ENCODE measurements at places on chromosomes 11 and 22.

DNA sequence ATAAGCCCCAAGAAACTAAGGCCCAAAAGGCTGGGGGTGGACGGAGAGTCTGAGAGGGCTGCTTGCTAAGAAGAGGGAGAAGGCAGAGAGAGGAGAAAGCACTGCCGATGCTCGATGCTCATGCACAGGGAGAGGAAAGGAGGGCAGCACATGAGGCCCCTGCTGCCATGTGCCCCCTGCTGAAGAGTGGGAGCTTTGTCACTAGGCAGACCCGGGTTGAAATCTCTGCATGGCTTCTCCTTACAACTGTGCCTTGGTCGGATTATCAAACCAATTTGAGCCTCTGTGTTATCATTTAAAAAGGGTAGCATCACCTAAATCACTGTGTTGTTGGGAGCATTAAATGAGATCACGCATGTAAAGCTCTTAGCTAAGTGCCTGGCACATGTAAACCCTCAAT, 330.5 kb downstream of the NXPE2 start:
- no peak for DNase-seq

DNA sequence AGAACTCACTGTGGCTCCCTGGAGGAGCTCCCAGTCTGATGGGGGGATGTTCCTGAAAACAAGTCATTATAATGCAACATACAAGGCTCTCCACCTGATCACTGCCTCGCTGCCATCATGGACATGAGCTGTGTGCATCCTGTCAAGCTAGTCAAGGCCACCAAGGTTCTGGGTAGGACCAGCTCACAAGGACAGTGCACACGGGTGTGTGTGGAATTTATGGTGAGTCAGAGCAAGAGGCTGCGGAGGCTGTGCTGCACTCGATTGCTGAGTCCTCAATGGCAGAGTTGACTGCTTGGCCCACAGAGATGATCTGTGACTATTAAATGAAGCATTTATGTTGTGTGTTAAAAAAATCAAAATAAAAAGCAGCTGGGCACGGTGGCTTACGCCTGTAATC, 96.6 kb downstream of the SEZ6L start:
- no peak for DNase-seq

DNA sequence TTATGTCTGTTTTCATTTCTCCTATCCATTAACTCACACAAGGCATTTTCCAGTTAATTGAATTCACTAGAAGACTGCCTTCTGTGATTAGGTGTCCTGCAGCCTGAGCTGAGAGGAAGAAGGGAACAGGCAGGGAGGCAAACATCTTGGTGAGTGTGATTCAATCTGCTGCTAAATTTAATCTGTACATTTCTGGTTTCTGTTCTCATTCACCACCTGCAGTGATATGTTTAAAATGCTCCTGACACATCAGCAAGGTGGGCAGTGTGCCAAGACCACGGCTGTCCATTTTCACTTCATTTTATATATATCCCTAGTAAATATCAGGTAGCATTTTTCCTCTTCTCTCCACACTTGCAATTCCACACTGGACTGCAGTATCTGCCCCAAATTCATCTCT, 416.5 kb downstream of the TMEM135 start:
- no peak for DNase-seq

DNA sequence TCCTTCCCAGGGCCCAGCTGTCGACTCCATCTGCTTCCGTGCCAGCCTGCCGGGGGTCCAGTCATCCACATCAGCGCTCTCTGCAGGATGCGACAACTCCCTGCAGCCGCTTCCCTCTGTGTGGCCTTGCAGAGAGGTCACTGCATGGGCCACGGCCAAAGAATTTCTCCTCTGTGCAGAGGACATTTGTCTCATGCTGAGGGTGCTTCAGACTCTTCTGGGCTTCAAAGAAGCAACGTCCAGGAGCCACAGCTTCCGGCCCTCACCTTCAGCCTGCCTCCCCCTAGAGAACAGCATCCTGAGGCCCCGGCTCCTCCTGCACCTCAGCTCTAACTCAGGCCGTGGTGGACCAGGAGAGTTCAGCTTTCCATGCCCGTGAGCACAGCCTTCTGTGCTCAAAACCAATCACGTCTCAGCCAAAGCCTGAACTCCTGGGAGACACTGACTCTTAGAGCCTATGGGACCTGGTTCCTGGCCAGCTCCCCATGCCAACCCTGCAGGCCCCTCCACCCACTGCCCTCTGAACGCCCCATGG, 258.9 kb downstream of the BRD1 start:
- no peak for DNase-seq

- DNase-seq, result peak; percentile 36
These were observed 29.0 kb upstream of the API5 start for GRCh38 chr11:43282607-43283440.

- no peak for DNase-seq
These were observed 6.8 kb downstream of the CCDC188 start for GRCh38 chr22:20143883-20144665.

DNA sequence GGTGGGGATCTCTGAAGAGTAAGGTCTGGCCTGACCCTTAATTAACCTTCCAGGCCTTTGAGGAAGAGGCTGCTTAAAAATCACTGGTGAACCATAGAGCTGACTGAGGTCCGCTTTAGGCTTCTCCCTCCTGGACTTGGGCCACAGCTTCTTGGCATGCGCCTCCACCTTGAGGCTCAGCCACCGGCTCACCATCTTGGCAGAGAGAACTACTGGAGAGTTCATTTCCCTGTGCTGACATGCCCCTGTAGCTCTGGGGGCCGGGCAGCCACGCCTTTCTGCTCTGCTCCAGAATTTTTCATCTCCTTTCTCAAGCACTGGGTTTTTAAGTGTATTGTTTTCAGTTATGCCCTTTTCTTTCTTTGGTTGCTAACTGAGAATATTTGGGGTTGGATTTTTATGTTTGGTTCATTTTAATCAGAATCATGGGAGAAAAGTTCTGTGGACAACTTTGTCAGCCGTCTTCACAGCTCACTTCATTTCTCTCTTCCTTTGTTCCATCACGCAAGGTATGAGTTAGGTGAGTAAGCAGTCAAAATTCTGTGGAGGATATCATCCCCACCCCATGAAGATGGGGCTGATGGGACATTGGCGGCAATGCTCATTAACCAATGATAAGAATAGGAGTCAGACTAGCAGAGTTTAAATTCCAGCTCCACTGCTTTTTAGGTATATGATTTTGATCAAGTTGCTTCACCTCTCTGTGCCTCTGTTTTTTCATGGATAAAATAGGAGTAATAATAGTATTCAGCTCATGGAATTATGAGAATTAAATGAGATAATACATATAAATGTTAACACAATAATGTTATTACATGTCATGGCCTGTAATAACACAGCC, 103.9 kb downstream of the DBX1 start:
- no peak for DNase-seq

GRCh38 chr22:43435851-43436811, 24.3 kb downstream of the MPPED1 start:
- DNase-seq, result no peak

GRCh38 chr22:43537019-43537585, 125.3 kb downstream of the MPPED1 start:
- peak; percentile 23 for DNase-seq

DNA sequence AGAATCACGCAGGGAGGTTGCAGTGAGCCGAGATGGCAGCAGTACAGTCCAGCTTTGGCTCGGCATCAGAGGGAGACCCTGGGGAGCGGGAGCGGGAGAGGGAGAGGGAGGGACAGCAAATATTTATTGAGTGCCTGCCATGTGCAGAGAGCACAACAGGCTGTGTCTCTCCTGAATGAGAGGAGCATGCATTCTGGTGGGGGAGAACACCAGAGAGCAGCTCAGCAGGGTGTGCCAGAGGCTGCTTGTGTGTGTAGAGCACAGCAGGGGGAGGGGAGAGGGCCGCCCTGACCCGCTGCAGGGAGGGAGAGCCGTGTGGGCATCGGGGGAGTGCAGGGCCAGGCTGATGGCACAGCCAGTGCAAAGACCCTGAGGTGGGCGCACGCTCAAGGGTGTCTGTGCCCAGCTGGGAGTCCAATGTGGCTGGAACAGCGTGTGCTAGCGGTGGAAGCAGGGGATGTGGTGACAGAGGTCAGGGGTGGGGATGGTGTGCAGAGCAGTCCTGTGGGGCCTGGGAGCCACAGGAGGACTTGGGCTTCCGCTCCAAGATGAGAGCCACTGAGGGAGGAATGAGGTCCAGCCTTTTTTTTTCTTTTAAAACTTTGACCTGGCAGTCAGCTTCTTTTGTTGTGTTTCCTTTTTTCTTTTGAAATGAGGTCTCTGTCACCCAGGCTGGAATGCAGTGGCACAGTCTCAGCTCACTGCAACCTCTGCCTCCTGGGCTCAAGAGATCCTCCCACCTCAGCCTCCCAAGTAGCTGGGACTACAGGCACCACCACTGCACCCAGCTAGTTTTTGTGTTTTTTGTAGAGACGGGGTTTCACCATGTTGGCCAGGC, 12.0 kb downstream of the PPIL2 start:
- DNase-seq, result no peak

GRCh38 chr11:115709297-115709696, 205.1 kb upstream of the CADM1 start:
- no peak for DNase-seq

DNA sequence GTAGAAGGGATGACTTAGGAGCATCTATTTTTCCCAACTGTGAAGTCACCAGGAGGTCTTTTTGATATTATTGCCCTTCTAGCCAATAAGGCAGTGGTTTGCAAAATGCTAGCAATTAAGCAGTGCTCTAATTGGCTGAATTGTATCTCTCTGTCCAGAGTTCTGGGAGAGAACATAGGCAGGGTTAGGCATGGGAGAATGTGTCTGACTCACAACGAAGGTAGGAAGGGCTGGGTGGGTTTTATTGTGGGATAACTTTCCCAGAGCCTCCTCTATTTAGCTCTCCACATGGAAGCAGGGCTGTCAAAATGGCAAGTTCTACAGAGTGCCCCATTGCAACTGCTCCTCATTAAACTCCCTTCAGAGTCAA, 415.9 kb upstream of the CADM1 start:
- DNase-seq, result peak; percentile 30

DNA sequence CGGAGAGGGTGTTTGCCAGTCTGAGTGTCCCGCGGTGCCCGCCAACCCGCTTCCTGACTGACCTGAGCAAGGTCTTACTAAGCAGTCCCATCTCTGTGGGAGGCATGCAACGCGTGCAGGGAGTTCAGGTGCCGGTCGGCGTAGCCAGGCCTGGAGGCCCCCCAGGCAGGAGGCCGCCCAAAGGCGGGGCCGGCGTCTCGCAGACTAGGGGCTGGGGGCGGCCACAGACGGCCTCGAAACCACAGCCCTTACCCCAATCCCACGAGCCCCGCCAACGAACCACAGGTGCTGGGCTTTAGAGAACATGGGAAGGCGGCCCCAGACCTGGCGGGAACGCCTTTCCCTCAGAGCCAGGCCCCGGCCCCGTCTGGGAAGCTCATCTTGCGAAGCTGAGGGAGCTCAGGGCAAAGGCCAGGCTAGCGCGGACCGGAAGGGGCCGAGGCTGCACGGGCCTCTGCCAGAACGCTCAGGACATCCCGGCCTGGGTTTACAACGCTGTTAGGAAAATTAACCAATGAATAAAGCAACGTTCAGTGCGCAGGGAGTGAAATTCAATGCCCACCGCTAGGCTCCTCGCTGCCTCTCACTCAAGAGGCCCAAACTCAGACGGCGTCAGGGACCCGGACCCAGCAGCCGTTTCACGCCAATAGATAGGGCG, 2.1 kb upstream of the MTFP1 start:
- no peak for DNase-seq

DNA sequence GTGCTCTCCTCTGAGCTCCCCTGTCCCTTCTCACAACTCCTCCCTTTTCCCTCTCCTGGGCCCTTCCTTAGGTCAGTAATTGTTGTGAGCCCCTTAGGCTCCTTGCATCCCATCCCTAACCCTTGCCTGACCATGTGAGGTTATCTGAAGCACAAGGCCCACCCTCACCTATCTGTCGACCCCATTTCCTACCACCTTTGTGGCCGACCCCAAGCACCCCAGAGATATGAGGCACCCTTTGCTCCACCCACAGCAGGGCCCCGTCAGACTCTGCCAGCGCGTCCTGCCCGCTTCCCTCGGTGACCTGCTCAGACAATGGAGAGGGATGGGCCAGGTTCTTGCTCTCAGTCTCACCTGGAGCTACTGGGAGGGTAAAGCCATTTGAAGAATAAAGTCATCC, 1.3 kb downstream of the GNG3 start:
- DNase-seq, result no peak

DNA sequence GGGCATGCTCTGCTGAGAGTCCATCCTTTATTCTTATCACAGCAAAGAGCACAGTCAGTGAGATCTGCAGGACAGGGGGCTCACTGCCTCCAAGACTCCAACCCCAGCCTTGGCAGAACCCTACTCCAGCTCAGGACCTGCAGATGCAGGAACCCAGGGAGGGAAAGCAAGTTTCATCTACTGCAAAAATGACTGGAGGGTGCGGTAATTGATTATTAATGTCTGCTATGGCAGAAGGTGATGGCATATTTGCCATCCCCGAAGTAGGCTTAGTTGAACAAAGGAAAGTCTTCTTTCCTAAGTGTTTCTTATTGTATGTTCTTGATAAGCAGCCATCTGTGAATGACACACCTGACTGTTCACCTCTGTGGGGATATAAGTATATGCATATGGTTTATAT, 9.2 kb downstream of the SCUBE1 start:
- no peak for DNase-seq

DNA sequence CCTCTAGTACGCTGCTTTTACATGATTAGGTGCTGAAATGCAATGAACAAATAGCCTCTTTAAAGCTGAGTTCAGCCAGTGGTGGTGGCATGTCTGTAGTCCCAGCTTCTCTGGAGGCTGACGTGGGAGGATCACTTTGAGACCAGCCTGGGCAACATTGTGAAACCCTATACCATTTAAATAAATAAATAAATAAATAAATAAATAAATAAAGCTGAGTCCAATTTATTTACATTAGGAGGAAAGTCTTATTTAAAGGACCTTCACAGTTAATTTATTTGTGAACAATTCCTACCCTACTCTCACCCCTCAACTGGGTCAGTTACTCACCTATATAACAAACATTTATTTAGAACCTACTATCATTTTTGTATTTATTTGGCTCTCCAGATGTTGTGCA, 4.8 kb upstream of the CHRDL2 start:
- DNase-seq, result no peak

GRCh38 chr11:119727523-119728151, 1.4 kb downstream of the NECTIN1 start:
- no peak for DNase-seq

GRCh38 chr11:8221917-8222495, 41.7 kb downstream of the LMO1 start:
- no peak for DNase-seq

- no peak for DNase-seq
These were observed 16.0 kb downstream of the CAPRIN1 start for GRCh38 chr11:34067383-34068065.

- DNase-seq, result no peak
These were observed 24.9 kb downstream of the SLC43A1 start for GRCh38 chr11:57490456-57491248.

GRCh38 chr11:130052567-130052966, 17.1 kb upstream of the APLP2 start:
- DNase-seq, result no peak

- DNase-seq, result no peak
These were observed 32.2 kb downstream of the ZBTB16 start for GRCh38 chr11:114091516-114092397.

- peak; percentile 54 for DNase-seq
These were observed 2.5 kb downstream of the CDC42EP2 start for GRCh38 chr11:65317025-65317786.

Measured in HTR-8/SVneo (cell line).